ENCODE measurements at places on chromosomes 2 and 18.

- DNase-seq = no peak
These were observed 155.8 kb downstream of the PTPRM start for GRCh38 chr18:7722955-7723354.

DNA sequence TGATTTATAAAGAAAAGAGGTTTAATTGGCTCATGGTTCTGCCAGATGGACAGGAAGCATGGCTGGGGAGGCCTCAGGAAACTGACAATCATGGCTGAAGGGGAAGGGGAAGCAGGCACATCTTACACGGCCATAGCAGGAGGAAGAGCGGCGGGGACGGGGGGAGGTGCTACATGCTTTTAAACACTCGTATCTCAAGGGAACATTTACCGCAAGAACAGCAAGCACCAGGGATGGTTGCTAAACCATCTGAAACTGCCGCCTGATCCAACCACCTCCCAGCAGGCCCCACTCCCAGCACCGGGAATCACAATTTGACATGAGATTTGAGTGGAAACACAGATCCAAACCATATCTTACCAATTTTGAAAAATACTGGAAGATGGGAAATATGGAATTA, 362.8 kb downstream of the FBXO15 start:
- no peak for DNase-seq

- DNase-seq = no peak
These were observed 1190.2 kb upstream of the NRXN1 start for GRCh38 chr2:52222128-52222527.

GRCh38 chr2:168926621-168927386, 25.7 kb downstream of the G6PC2 start:
- DNase-seq = no peak

GRCh38 chr2:85777441-85777861, 23.7 kb downstream of the ATOH8 start:
- DNase-seq = no peak

GRCh38 chr2:88161446-88162244, 8.5 kb upstream of the THNSL2 start:
- DNase-seq = no peak

DNA sequence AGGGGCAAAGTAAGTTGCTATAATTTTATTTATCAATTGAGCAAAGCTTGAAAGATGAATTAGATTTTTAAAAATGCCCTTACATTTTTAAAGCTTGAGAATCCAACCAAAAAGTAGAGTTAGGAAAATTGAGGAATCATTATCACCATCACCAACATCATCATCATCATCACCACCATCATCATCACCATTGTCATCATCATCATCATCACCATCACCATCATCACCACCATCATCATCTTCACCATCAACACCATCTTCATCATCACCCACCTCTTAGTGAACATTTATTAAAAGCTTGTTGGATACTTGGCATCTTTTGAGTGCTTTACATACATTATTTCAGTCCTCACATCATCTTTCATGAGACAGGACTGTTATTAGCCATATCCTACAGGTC, 504.4 kb upstream of the TNP1 start:
- no peak for DNase-seq

- no peak for DNase-seq
These were observed 43.8 kb downstream of the CYBRD1 start for GRCh38 chr2:171566057-171566456.

GRCh38 chr2:240214790-240215675, 74.6 kb upstream of the OTOS start:
- no peak for DNase-seq

DNA sequence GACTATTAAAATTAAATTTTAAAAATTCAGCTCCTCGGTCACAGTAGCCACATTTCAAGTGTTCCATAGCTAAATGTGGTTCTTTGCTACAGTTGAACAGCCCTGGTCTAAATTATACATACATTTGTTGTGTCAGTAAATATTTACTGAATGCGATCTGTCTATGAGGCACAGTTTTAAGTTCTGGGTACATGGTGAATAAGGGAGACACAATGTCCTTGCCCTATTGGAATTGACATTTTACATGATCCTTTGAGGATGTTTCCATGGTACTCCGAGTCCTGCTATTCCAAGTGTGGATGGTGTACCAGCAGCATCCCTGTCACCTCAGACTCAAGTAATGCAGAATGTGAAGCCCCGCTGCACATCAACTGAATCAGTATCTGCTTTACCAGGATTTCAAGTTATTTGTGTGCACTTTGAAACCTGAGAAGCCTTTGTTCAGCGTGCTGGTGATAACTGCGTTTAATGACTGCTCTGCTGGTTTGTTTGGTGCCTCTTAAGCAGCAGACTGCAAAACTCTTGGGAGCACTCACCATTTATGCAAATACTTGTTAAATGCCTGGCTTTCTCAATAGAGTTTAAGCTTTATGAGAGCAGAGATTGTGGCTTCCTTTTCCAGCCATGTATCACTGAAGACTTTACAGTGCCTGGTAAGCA, 1.5 kb downstream of the GALNT1 start:
- no peak for DNase-seq

DNA sequence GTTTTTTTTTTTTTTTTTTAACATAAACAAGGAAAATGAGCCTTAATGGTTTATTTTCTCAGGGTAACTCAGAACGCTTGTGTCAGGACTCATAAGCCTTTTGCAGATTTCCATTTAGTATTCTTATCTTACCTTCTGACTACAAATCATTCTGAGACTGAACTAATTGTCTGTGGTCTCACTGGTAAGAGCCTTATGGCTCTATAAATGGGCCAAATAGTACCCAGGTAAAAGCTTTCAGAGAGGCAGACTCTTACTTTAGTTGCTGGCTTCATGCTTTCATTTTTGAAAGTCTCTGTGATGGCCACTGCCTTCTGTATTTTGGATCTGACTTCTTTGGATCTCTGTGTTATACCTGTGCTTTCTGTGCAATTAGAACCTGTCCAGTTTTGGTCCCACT, 403.4 kb downstream of the RIT2 start:
- DNase-seq = no peak

DNA sequence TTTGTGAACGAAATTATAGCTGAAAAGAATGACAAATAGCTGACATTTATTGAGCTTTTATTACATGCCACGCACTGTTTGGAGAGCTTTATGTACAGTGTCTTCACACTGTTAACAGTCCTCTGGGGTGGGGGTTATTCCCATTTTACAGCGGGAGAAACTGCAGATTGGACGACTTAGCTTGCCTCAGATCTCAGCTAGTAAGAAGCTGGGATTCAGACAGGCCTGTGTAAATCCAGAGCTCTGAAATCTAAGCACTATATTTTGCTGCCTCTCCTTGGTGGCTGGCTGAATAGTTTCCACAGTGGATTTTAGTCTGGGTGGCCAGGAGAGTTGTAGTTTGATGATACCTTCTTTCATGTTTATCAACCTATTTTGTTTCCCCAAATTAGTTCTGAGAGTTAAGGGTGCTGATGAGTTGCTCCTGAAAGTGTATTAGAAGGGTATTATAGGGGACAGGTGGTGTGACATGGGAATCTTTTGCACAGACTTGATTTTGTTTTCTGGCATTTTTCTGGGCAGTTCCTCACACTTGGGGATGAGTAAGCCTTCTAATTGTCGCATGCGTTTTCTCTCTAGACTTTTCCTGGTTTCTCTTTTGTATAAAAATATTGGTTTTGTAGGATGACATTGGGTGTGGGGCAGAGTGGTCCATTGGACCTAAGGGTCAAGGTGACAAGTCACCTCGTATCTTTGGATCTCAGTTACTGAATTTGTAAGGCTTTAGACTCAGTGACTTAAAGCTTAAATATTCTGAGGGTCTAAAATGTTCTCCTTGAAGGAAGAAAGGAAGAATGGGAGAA, 1.5 kb downstream of the ACSL3 start:
- DNase-seq = no peak

- DNase-seq = no peak
These were observed 103.3 kb upstream of the MAP4K3 start for GRCh38 chr2:39540414-39540813.

DNA sequence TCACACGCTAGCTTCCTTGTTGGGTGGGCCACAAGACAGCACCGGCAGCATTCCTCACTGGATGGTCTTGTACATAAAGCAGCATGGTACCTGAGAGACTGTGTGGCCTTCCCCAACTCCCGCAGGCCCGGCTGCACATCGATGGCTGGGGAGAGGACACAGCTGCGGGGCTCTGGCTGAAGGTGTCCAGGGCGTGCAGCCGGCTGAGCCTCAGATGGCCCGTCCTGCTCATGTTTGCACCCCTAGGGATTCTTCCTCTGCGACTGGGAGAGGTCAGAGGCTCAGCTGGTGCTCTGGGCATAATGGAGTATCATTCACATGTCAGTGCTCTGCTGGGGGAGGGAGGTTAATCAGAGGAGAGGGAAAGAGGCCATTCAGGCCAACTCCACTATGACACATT, 207.9 kb downstream of the SEPTIN10 start:
- DNase-seq = no peak

- no peak for DNase-seq
These were observed 138.9 kb downstream of the CCDC148 start for GRCh38 chr2:158317642-158318041.

GRCh38 chr2:80057956-80058355, 246.6 kb downstream of the LRRTM1 start:
- DNase-seq = no peak

GRCh38 chr18:77056344-77057005, 76.1 kb downstream of the MBP start:
- no peak for DNase-seq

DNA sequence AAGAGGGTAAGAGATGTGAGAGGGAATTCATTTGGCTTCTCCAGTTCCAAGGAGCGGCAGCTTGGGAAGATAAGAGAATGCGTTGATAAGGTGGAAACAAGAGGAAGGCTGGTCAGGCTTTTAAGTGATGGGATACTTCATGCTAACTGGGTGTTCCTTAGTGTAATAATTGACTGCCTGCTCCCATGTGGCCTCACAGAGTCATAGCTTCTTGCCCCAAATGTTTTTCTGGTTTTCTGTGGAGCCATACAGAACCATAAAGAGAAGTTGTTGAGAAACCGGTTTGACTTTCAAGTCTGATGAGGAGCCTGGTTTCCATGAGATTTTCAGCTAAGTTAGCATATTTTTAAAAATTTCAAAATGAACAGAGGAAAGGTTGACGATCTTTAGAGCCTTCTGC, 97.5 kb upstream of the ZFP36L2 start:
- DNase-seq = no peak

GRCh38 chr18:58687871-58688308, 16.6 kb downstream of the MALT1 start:
- DNase-seq = no peak

GRCh38 chr2:224944707-224945547, 97.3 kb downstream of the DOCK10 start:
- no peak for DNase-seq

GRCh38 chr2:80348953-80349352, 44.4 kb upstream of the LRRTM1 start:
- DNase-seq = no peak

- DNase-seq = no peak
These were observed 677.1 kb downstream of the ZEB2 start for GRCh38 chr2:143842836-143843235.

DNA sequence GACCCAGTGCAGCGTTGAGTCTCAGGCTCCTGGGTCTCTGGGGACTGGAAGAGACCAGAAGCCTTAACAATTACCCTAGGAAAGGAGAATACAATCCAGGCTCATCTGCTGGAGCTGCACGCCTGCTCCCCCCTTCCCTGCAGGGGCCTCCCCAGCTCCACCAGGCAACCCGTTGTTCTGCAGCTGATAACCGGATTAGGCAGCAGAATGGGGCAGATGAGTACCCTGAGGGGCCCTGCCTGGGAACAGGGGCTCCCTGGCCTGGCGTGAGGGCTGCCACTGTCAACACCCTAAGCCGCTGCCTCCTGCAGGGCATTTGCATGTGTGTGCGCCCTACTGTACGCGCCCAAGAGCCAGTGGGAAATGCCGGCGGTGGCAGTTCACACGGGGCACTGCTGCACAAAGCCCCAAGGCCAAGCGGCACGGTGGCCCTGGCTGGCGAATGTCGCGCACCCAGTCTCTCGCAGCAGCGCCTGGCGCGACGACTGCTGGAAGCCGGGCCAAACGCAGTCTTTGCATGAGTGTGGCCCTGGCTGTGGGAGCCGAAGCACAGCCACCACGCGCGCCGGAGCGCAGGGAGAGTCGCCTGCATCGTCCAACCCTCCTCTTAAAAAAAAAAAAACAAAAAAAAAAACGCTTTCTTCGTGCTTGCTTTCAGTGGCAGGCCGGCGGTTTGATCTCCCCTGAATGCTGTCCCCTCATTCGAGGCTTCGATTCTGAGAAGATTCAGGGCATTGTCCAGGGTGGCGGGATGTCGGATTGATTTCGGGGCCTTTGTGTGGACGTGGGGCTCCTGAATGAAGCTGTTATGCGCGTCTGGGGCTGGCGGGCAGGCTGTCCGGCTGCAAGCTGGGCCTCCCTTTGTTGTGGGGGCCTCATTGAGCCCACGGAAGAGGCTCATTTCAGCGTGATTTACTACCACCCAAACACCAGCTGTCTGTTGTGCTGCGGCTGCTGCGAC, 63.8 kb downstream of the SETBP1 start:
- no peak for DNase-seq

DNA sequence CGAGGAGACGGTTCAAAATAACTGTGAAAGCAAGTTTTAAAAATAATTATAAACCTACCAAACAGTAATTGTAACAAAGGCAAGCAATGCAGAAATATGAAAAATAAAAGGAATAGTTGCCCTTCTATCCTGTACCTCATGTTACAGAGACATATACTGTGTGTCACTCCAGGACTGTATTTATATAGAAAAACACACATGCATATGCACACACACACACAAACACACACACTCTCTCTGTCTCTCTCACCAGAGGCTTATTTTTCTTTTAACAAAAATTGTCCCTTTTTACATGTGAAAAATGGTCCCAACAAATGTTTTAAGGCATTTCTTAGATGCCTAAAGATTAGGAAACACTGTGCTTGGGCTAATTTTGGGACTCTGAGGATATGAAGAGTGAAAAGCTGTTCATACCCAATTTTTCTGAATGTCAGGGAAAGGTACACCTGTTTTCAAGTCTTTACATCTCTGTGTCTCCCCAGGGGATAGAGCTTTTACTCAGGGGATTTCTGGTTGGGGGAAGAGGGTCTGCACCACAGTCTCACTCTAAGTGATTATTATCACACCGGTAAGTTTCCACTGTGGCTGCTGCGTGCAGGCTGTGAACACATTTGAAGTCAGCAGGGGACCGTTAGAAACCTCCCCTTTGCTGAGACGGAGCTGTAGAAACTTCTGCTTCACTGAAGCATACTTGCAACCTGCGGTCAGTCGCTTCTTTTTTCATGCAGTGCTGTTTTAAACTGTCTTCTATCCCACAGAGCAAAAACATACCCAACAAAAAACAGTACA, 51.4 kb upstream of the SPAG16 start:
- no peak for DNase-seq

- DNase-seq = no peak
These were observed 108.5 kb upstream of the LYPD6 start for GRCh38 chr2:149221898-149222297.
